ENCODE measurements at places on chromosomes 12 and 14.

GRCh38 chr14:66508846-66509621, 1.1 kb downstream of the GPHN start:
- DNase-seq = peak; percentile 40

DNA sequence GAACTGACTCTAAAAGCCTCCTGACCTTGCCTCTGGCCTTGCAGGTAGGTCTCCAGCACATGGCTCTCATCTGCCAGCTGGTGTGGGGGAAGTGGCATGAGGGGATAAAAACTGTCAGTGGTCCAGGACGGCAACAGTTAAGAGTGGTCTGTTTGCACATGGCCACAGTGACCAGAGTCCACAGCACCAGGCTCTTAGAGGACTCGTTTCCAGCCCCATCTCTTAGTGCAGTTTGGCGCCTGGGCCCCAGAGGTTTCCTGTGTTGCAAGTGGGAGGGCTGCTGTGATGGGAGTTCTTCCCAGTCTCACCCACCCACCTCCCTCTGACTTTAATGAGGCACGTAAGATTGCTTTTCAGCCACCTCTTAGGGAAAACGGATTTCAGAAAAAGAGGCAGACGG, 37.0 kb downstream of the APPL2 start:
- DNase-seq = no peak

GRCh38 chr14:44846232-44846824, 115.4 kb downstream of the KLHL28 start:
- no peak for DNase-seq

DNA sequence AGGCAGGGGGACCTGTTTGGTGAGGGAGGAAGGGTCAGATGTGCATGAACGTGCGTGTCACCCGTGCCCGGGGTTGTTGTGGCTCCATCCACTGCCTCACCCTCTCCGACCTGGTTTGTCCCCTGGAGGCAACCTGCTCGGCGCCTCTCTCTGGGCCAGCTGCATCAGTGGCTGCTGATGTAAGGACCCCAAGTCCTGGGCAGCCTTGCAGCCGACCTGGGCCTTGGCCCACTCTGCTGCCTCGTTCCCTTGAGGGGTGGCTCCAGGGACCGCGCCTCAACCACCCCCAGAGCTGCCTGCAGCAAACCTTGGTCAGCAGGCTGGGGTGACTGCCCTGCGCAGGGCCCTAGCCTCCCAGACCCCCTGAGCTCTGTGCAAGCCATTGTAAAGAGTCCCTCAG, 351.7 kb downstream of the TMEM121 start:
- no peak for DNase-seq

DNA sequence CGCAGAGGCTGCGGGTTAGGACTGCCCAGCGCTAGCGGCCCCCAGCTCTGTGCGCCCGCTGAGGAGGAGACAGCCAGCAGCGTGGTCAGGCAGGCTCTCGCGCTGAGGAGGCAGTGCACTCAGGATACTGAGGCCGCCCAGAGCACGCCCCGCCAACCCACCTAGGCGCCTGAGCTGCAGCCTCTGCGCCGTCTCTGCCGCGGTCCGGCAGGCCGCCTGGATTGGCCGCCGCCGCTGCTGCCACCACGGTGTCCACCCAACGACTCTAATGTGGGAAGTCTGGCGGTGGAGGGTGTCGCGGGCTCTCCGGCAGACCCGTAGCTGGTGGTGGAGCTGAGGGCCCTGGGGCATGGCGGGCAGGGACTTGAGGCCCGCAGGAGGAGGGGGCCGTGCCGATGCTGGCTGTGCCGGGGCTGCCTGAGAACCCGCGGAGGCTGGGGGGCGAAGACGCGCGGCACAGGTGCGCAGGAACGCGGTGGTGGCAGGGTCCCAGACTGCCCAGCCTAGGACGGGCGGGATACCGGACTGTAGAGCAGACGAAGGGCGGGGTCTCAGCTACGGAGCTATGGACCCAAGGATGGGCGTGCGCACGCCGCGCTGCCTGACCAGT, 69.9 kb downstream of the ASCL4 start:
- no peak for DNase-seq

DNA sequence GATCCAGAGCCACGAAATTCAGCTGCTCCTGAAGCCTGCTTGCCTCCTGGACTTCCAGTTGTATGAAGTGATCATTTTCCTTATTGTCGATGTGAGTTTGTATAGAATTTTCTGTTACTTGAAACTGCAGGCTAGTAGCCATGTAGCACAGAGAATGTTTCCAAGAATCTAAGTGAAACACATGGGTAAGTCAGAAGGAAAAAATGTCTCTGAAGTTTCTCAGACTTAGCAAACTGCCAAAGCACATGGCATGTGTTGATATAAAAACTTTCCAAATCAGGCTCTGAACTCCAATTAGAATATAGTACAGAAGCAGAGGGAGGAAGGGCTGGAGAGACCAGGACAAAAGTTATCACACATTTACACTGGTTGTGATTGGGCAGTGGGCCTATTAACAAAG, 9.8 kb upstream of the PCNX1 start:
- DNase-seq = no peak

- peak; percentile 64 for DNase-seq
These were observed 21.0 kb downstream of the SLC25A29 start for GRCh38 chr14:100285021-100285912.

- DNase-seq = peak; percentile 37
These were observed 42.0 kb downstream of the TRAF3 start for GRCh38 chr14:102819176-102819628.

DNA sequence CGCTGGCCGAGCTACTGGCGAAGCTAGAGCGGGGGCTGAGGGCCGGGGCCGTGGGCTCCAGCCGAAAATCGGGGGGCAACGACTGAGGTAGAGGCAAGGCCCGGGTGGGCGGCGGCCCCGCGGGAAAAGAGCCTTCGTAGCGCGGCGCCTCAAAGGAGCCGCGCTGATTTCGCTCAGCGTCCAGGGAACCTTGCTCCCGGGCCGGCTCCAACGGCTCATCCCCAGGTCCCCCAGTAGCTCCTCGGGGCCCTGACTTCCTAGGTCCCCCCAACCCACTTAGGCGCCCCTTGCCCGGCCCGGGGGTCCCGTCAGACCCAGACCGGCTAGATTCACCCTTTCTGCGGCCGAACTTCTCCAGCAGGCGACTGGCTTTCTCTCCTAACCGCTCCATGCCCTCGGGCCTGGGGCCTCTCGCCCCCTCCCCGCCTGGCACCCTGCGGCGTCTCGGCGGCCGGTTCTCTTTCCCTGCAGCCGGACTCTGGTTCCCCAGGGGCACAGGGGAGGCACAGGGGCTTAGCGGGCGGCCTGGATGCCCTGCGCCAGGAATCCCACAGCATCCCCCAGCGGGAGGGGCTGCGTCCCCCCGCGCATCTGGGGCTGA, 375 bp downstream of the AJUBA start:
- no peak for DNase-seq

DNA sequence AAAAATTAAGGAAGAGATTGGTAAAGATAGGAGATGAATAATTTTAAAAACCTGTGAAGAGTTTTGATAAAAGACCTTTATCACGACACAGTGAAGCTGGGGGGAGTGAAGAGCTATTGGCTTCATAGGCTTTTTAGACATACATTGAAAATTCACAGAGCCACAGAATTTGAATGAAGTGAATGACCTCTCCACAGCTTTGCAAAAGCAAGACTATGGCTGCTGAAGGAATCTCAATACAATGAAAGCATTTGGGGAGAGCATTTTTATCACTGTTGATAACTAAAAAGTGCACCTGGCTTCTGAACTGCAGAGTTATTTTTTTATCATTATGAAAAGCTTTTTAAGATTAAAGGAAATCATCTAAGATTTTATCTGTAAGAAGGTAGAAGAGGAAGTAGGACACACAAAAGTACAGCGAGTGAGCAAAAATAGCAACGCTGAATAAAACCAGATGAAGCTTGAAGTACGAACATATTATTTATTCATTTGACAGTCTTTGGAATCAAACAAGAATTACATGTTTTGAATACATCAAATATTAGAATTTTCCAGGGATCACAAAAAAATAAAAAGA, 317.5 kb downstream of the KCNC2 start:
- DNase-seq = no peak

GRCh38 chr12:107415834-107416233, 269.8 kb upstream of the PWP1 start:
- no peak for DNase-seq

DNA sequence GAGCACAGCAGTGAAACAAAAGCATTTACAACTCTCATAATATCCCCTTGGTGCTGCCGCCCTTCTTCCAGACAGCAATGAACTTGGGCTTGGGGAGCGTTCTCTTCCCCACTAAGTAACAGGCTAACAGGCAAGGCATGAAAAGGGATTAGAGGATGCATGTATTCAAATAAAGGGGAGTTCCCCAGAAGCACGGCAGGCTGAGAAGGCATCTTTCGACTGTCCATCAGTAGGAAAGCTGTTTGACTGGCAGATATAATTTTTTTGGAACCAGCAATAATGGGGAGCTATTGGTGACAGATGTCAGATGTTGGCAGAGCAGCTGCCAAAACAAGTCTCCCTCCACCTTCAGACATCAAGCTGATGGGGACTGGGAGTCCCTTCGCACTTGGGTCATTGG, 9.2 kb upstream of the TIGAR start:
- DNase-seq = no peak

DNA sequence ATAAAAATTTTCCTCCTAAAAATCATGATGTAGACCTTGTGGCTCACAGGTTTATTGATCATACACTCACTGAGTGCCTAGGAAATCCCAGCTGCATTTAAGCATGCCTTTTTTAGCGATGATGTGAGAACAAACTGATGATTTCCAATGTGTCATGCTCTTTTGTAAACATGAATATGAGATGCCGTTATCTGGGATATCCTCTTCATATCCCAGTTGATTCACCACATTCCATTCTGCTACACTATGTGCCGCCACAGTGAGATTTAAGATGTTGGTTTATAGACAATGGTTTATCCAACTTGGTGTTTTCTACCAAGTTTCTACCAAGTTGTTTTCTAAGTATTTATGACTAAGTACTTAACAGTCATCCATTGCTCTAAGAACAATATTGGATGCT, 5.2 kb downstream of the OR4E1 start:
- DNase-seq = no peak

DNA sequence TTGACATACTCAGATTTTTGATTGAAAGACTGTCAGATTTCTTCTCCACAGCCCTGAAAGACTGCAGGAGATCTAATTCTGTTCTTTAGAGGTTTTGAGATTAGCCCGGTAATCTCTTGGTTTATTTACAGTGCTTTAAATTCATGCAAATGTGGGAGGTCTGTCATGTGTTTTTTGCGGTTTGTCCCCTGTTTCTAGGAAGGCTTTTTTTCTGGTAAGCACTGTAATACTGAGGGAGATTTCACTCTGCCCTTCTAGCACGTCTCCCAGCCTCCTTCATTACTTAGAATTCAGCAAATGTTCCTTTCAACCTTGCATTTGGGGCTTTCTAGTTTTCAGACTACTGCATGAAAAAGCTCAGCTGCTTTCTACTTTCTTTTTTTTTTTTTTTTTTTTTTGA, 31.1 kb downstream of the GPHN start:
- no peak for DNase-seq

GRCh38 chr12:4261655-4262054, 11.9 kb upstream of the CCND2 start:
- DNase-seq = no peak

GRCh38 chr14:64394977-64395633, 7.0 kb downstream of the MTHFD1 start:
- no peak for DNase-seq

- no peak for DNase-seq
These were observed 5.4 kb downstream of the C1QL4 start for GRCh38 chr12:49331380-49332222.

DNA sequence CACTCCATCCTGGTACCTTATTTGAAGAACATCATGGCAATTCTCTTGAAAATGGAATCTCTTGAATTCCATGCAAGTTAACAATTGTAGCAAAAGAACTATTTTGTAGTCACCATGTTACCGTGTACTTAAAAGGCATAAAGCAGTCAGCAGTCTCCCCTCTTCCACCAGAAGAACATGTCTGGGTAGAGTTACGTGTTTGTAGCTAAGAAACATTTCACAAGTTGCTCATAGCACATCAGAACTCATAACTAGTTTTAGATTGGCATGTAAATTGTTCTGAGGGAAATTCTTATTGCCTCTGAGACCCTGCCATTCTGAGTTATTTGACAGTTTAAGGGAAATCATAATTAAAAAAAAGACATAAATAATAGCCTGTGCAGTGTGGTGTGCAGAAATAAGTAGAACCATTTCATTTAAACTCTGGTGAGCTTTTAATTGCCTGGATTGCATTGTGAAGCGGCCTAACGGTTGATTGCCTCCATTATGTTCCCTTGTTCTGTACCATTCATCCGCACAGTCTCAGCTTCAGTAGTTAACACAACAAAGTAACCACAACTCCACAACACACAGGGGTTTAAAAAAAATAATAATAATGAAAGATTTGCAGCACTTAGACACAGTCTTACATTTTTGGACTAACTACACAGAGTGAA, 2.6 kb downstream of the LMO3 start:
- DNase-seq = no peak

DNA sequence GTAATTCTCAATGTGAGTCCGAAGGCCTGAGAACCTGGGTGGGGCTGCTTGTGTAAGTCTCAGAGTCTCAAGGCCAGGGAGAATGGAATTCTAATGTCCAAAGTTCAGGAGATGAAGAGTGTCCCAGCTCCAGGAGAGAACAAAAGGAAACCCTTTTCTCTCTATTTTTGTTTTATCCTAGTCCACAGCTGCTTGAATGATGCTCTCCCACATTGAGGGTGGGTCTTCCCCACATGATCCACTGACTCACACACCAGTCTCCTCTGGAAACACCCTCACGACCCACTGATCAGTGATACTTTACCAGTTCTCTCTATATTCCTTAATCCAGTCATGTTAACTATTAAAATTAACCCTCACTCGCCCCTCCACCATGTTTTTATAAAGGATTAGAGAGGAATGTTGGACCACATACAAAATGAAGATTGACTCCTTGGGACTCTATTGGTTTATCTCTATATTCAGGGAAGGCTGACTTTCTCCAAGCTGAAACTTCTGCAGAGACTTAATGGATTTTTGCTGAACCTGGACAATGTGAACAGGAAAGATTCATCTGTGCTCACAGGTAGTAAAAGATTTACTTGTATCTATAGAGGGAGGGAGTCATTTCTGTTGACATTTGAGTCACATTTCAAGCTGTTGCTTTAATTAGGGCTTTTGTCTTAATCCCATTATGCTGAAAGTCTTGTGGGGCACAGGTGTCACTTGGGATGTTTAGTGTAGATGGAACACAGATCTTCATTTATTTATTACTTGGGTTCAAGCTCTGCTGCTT, 1061.0 kb upstream of the TMEM132C start:
- DNase-seq = no peak

- DNase-seq = no peak
These were observed 2.9 kb upstream of the KRT83 start for GRCh38 chr12:52324153-52324444.

GRCh38 chr12:71749666-71750065, 5.0 kb upstream of the RAB21 start:
- DNase-seq = no peak

- no peak for DNase-seq
These were observed 193.3 kb downstream of the TMEM117 start for GRCh38 chr12:44029194-44029593.

DNA sequence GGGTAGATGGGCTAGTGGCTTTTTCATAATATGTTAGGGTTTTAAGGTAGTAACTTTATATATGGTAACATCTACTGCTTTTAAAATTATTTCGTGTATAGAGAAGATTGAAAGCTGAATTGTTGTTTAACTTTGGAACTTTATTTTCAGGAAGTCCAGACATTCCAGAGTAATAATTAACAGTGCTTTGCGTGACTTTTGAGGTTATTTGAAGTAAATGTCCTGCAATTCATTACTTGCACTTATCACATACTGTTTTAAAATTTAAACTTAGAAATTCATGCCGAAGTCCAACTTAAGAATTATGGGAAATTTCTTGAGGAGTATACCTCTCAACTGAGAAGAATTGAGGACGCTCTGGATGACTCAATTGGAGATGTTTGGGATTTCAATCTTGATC, 3.3 kb downstream of the WASHC4 start:
- DNase-seq = no peak
